Stimulated activated CD4-positive, alpha-beta T cell treated with anti-CD3 and anti-CD28 coated beads, TNF-alpha, amount 100 ng/mL, for 48 hours (primary cell): ENCODE measurements at places on chromosomes 12 and 14.
A peak's percentile ranks its signal among the peaks of the same experiment; 100 is the strongest.

- DNase-seq = no peak
These were observed 23.3 kb downstream of the TMEM63C start for GRCh38 chr14:77204907-77205306.

DNA sequence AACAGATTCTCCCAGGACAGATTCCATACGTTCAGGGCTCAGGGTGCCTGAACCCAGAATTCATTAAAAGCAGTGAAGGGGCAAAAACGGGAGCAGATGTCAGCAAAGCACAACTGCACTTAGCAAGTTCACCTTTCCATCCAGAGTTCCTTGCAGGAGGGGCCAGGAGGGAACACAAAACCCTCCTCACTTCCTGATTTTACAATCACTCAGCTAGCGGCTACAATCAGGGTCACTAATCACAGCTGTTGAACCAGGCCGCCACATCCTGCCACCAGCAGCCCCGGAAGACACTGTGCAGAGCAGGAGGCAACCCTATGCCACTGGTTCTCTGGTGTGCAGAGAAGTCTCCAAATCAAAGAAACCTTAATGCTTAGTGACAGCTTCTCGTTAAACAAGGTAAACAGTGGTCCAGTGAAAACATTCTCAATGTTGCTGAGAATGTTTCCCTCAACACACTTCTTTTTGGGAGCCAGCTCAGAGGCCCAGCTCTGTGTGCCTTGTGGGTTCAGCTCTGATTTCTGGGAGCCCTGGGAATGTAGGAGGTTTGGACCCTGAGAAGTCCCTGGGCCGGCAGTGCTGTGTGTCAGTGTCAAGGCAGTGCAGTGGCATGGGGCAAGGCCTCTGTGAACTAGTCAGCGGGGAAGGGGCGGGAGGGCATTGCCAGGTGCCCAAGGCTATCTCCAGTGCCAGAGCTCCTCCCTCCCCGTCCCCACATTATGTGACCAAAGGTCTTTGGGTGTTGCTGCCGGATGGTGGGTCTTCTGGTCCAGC lies 54.5 kb downstream of the VCPKMT start:
- no peak for DNase-seq

GRCh38 chr12:78146365-78146772 lies 315.7 kb downstream of the NAV3 start:
- DNase-seq = no peak

DNA sequence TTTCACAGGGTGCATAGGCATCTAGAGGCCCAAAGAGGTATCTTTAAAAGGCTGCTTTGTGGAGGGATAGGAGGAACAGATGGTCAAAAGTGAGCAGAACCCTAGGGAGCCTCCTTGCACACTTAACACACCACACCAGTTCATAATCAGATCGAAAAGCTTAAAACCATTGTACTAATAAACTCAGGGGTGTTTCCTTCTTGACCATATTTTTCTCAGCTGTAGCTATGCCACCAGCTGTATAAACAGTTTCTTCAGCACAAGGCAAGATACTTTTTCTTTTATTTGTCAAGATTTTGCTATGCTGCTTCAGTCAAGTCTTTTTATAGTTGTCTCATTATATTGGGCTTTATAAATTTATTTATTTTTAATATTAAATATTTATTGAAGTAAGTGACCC lies 88.7 kb downstream of the RIC8B start:
- DNase-seq = no peak

GRCh38 chr12:58254463-58255100 lies 313.2 kb downstream of the ATP23 start:
- DNase-seq = no peak

- DNase-seq = no peak
These were observed 58.2 kb downstream of the ETNK1 start for GRCh38 chr12:22683131-22683530.

DNA sequence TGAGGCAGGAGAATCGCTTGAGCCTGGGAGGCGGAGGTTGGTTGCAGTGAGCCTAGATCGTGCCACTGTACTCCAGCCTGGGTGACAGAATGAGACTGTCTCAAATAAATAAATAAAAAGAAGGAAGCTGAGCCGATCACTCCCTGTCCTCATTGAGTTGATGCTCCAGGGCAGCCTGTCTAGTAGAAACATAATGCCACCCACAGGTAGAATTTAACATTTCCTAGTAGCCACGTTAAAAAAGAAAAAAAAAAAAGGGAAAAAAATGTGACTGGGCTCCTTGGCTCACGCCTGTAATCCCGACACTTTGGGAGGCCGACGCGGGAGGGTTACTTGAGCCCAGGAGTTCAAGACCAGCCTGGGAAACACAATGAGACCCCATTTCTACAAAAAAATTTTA lies 135.7 kb downstream of the SCARB1 start:
- DNase-seq = no peak

DNA sequence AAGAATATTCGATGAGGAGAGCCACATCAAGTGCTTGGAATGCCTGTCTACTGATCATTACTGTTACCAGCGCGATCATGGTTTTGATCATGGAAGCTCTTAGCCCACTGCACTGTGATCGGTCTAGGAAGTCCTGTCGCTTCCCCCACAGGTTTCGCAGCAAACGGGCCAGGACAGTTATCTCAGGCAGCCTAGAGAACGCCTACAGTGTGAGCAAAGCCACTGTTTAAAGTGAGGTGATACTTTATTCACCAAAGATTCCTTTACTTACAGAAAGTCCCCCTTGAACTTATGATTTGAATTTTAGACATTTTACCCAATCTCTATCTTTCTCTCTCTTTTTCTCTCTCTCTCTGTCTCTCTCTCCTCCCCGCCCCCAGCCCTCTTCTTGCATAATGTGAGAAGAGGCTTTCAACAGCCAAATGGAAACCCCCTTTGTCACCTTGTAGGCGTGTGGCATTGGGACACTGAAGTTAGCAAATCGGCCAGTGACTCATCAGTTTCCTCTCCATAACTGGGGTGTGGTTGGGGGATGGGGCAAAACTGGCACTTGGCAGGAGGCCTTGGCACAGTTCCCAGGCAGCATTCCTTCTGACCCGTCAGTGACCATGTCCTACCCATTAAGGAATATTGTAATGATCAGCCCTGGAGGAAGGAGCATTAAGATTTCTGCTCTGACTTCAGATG lies 214.8 kb downstream of the CHST11 start:
- DNase-seq = peak; percentile 79

- peak; percentile 27 for DNase-seq
These were observed 1.5 kb downstream of the KRT8 start for GRCh38 chr12:52903285-52903854.

GRCh38 chr12:93016752-93017350 lies 87.8 kb upstream of the EEA1 start:
- DNase-seq = no peak

DNA sequence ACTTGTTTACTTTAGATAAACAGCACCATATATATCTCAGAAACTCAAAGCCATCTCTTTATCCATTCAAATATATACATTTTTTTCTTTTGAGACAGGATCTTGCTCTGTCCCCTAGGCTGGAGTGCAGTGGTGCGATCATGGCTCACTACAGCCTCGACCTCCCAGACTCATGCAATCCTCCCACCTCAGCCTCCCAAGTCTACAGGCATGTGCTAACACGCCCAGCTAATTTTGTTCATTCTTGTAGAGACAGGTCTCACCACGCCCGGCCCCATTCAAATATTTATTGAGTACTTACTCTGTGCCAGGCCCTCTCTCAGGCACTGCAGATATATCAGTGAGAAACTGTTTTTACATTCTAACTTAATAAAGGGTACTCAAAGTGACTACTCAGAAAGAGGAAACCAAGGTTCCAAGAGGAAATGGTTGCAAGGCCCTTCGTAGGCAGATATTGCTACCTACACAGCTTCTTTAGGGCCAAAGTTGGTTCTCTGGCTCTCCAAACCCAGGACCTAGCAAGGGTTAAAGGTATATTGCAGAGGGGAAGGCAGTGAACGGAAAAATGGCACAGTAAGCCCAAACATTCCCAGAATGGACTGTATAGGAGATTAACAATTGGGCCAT lies 2.9 kb downstream of the ATXN3 start:
- DNase-seq = no peak

- no peak for DNase-seq
These were observed 38.9 kb downstream of the KCNC2 start for GRCh38 chr12:75170640-75171185.

- DNase-seq = no peak
These were observed 46.9 kb downstream of the DLK1 start for GRCh38 chr14:100773331-100774163.

DNA sequence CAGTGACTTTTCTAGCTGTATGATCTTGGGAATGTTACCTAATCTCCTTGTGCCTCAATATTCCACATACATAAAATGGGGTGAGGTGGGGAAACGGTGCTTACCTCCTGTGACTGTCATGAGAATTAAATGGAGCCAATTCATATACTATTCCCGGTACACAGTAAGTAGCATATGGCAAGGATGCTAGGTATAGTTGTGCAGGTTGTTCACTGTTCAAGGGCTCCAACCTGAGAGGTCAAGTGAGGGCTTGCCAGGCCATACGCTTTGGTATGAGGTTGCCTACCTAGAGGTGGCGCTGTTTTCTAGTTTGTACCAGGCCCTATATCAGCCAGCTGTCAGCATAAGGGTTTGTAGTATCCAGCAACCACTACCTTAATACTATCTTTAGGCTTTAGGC lies 3.6 kb upstream of the BATF start:
- no peak for DNase-seq

- DNase-seq = no peak
These were observed 334.9 kb downstream of the BTG1 start for GRCh38 chr12:91810531-91811451.

DNA sequence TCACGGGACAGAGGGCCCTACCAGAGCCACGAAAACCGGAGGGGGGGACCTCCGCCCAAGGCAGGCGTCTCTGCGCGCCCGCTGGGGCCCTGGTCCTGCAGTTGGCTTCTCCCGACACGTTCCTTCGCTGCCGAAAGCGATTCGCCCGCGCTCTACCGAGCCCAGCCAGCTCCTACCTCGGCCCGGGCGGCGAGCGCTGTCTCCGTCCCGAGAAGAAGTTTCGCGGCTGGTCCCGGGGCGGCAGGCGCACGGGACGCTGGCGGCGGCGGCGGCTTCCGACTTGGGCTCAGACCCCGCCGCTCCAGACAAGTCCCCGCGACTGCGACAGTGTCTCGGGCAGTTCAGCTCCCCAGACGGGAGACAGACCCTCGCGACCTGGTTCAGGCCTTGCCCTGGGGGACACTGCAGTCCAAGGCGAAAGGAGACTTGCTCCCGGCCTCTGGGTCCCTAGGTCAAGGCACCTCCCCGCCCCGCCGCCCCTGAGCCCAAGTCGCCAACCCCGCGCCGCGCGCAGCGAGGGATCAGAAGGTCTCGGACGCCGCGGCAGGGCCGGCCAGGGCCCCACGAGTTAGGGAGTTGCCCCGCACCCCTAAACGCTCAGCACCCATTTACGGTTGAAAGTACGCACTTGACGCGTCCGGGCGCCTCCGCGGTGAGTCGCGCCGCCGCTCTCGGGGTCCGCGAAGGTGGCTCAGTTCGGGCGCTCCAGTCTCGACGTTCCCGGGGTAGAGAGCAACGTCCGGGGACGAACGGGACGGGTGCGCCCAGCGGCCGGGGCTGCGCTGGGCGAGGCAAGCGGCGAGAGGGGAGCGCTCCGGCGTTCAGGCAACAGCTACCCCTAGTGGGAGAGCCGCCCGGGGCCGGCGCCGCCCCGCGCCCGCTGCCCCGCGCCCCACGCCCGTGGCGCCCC lies 1.4 kb upstream of the DIO3 start:
- DNase-seq = no peak

- DNase-seq = no peak
These were observed 157.4 kb downstream of the LRRK2 start for GRCh38 chr12:40382217-40382616.

GRCh38 chr14:101216366-101217079 lies 313.0 kb upstream of the RTL1 start:
- DNase-seq = no peak

GRCh38 chr12:130583800-130584199 lies 132.3 kb downstream of the RIMBP2 start:
- DNase-seq = no peak

- no peak for DNase-seq
These were observed 306.8 kb upstream of the G2E3 start for GRCh38 chr14:30252151-30252550.

DNA sequence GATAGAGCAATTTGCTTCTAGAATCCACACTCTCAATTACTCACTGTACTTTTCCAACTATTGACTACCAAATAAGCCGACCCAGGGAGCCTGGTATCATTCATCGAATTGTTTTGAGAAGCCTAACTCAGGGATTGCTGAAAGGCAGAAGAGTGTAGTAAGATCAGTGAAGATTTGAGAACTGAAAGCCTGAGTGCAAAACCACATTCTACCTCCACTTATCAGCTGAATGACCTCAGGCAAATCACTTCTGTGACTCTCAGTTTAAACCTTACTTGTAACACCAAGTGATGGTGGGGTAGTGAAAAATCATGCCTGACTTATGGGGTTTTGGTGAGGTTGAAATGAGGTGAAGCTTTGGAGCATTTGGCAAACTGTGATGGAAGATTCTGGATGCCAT lies 126.1 kb upstream of the MAX start:
- DNase-seq = no peak

- no peak for DNase-seq
These were observed 30.8 kb downstream of the CLEC1A start for GRCh38 chr12:10067942-10068341.

DNA sequence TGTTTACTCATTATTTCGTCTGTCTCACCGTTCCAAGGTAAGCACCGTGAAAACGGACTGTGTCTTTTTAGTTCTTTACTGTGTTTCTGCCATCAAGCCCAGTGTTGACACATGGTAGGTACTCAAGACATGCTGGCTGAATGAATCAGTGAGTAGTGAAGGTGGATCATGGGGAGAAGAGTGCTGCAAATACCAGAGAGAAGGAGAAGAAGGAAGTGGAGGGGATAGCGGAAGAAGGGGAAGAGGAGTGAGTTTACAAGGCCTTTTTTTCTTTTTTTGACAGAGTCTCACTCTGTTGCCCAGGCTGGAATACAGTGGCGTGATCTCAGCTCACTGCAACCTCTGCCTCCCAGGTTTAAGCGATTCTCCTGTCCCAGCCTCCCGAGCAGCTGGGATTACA lies 54.6 kb downstream of the ETV6 start:
- DNase-seq = no peak

DNA sequence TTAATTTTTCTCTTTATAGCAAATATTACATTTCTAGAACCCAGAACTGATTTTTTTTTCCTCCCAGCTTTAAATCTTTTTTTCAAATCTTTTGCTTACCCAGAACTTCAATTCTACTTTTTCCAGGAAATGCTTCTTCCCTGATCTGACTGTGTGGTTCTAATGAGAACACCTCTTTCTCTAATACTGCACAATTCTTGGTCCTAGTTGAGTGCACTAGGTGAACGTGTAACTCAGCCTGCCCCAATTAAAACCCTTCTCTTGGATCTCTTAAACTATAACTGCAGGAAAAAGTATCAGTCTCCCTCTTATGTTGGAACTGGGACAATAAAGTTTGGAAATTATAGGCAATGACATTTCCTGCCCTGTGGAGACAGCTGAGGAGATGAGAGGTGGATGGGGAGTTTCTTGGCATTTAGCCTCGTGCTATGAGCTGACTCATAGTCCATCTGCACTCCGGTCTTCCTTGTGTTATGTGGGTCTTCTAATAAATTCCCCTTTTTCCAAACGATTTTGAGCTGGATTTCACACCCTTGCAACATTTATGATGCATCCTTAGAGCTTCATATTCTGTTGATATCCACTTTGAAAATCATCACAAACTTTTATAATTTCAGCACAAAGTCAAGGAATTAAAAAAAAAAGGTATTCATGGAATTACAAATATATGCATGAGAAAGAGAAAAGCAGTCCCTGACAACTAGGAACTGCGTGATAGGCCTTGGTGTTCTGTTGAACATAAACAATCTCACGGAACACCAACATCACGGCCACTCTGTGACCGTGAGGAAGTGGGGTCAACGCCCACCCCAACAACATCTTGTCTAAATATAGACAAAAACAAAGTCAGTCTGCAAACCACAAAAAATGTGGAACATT lies 52.4 kb downstream of the BRMS1L start:
- no peak for DNase-seq
